Thyroid gland (tissue), 4 donors: ENCODE measurements at places on chromosomes 7 and 10.

- DNase-seq = no peak
- H3K27ac ChIP-seq = no peak overlapping the region
- H3K4me1 ChIP-seq = no peaks in the 10 kb centered on the region
- H3K27me3 ChIP-seq = no peaks in the 10 kb centered on the region
- no peak overlapping the region for H3K4me3 ChIP-seq
- no peaks in the 10 kb centered on the region for H3K36me3 ChIP-seq
Observed at GRCh38 chr7:154906201-154906600, 96.7 kb downstream of the PAXIP1 start.

DNA sequence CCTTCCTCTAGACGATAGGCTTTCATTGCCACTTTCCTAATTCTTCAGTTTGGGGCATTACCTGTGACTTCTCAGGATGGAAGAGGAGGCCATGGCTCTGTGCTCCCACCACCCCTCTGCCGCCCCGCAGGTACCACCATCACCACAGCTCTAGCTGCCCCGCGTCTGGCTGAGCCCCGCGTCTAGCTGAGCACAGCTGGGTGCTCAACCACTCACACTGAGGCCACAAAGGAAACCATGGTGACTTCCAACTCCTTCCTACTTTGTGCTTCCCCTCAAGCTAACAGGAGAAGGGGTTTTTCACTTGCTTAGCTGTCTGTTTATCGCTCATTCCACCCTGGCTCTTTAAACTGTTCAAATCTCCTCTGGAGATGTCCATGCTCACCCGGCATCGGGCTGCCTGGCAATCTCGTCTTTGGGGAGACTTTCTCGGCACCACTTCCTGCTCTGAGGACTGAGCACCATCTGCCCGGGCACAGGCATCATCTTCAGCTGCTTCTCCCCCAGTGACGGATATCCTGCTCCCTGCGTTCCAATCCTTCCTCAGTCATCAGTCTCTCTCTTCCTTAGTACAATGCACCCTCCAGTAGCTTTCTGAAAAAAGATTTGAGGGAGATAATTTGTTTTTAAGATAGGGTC lies 59.4 kb downstream of the MAD1L1 start:
- no peak overlapping the region for H3K4me3 ChIP-seq
- DNase-seq = no peak
- no peaks in the 10 kb centered on the region for H3K27me3 ChIP-seq

DNA sequence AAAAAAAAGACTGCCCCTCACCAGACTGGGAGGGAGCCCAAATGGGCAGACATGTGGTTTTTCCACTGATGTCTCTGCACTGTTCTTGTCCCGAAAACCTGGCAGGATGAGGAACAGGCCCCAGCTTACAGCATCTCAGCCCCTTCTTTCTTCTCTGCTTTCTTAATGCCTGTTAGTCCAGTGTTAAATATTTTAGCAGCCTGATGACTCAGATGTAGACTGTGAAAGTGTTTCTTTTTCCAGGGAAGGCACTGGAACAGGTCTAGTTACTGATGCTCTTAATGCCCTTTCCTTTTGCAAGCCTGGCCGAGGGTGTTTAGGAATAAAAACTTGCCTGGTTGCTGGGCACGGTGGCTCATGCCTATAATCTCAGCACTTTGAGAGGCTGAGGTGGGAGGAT lies 107.7 kb downstream of the TACC2 start:
- H3K36me3 ChIP-seq = no peaks in the 10 kb centered on the region
- DNase-seq = no peak
- H3K4me1 ChIP-seq = no peaks in the 10 kb centered on the region
- no peak overlapping the region for H3K4me3 ChIP-seq

DNA sequence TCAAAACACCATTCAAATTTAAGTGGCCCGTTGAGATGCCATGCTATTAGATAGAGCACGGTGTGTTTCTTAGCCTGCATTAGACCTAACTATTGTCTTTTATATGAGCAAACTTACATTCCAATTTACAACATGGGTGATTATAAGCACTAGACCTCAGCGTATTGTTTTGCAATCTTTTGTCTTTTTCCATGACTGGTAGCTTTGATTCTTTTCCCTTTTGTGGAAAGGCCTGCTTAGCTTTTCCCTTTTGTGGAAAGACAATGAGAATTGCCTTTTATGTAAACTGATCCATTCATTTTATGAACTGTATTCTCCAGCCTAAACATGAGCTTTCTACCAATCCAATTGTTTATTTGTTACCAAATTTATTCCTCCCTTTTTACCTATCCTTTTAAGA lies 823.1 kb downstream of the CCSER2 start:
- H3K27me3 ChIP-seq = no peaks in the 10 kb centered on the region
- H3K4me1 ChIP-seq = peaks cover 31% of the 10 kb centered on the region
- no peak for DNase-seq
- no peaks in the 10 kb centered on the region for H3K36me3 ChIP-seq
- H3K27ac ChIP-seq = no peak overlapping the region

DNA sequence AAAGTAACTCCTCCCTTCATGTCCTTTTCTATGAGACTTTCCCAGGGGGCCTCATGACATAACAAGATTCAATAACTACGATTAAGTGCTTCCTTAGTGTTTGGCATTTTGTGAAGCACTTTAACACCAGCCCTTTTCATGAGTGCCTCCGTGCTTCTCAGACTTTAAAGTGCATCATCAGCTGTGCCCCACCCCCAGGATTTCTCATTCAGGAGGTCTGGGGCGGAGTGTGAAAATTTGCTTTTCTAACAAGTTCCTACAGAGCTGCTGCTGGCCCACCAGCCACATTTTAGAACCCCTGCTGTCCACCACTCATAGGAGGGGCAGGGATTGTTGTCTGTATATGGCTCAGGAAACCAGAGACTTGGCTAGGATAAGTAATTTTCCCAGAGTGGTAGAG lies 445.3 kb downstream of the LRMDA start:
- H3K27me3 ChIP-seq = no peaks in the 10 kb centered on the region
- DNase-seq = no peak
- no peak overlapping the region for H3K27ac ChIP-seq
- H3K36me3 ChIP-seq = no peaks in the 10 kb centered on the region
- no peaks in the 10 kb centered on the region for H3K4me1 ChIP-seq

DNA sequence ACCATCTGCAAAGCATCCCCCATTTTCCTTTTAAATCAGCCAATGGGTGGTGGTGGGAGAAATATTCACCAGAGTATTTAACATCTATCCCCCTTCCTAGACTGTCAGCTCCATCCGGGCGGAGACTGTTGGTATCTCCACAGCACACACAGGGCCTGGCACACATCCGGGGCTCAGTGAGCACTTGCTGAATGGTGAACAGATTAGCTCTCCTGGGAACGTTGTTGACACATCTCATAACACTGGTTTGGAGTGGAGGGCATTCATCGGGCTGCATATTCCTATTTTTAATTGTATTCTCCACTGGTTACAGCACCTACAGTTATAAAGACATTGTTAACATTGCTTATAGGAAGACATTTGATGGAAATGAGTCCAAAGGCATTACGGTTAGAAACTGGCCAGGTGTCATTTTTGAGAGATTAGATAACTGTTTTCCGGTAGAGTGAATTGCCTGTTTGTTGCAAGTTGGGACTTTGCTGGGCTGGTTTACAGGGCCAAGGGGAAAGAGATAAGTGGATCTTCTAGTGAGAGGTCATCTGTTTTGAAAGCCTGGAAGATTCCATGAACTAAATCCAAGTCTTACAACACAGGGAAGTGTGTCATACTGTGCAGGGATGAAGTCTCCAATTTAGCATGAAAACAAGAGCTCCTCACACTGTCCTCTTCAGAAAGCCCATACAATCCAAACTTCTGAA lies 101.8 kb downstream of the EGFR start:
- peaks cover 11% of the 10 kb centered on the region for H3K4me1 ChIP-seq
- H3K36me3 ChIP-seq = no peaks in the 10 kb centered on the region
- DNase-seq = no peak
- no peaks in the 10 kb centered on the region for H3K27me3 ChIP-seq
- no peak overlapping the region for H3K4me3 ChIP-seq

GRCh38 chr7:69526570-69526969 lies 71.7 kb upstream of the AUTS2 start:
- no peaks in the 10 kb centered on the region for H3K27me3 ChIP-seq
- H3K27ac ChIP-seq = no peak overlapping the region
- no peaks in the 10 kb centered on the region for H3K36me3 ChIP-seq
- DNase-seq = no peak
- H3K4me1 ChIP-seq = no peaks in the 10 kb centered on the region
